Activated T-cell treated with anti-CD3 and anti-CD28 coated beads for 48 hours (primary cell): ENCODE measurements at places on chromosomes 7 and 10.

- DNase-seq = no peak
Measured at GRCh38 chr7:78063758-78064157, 265.2 kb downstream of the PHTF2 start.

- no peak for DNase-seq
Measured at GRCh38 chr10:59536167-59537014, 173.3 kb downstream of the SLC16A9 start.

- DNase-seq = no peak
Measured at GRCh38 chr7:105277341-105277740, 111.4 kb downstream of the SRPK2 start.

DNA sequence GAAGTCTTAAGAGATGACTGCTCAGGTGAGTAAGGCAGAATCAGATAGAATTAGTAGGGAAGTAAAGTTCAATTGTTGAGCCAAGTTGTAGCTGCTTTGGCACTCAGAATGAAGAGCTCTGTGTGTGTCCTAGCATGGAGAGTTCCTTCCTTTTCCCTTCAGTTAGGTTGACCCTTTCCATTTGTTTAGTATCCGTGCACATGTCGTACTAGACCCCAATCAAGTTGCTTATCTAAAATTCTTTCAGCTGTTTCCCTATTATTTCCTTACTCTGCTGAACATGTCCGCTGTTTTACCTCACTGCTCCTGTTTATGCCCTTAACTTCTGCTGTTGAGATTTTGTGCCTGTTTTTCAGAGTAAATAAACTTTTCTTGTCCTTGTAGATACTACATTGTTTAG, 13.3 kb downstream of the ZNF655 start:
- DNase-seq = no peak

- DNase-seq = no peak
Measured at GRCh38 chr10:119176166-119176565, 2.4 kb downstream of the PRDX3 start.

DNA sequence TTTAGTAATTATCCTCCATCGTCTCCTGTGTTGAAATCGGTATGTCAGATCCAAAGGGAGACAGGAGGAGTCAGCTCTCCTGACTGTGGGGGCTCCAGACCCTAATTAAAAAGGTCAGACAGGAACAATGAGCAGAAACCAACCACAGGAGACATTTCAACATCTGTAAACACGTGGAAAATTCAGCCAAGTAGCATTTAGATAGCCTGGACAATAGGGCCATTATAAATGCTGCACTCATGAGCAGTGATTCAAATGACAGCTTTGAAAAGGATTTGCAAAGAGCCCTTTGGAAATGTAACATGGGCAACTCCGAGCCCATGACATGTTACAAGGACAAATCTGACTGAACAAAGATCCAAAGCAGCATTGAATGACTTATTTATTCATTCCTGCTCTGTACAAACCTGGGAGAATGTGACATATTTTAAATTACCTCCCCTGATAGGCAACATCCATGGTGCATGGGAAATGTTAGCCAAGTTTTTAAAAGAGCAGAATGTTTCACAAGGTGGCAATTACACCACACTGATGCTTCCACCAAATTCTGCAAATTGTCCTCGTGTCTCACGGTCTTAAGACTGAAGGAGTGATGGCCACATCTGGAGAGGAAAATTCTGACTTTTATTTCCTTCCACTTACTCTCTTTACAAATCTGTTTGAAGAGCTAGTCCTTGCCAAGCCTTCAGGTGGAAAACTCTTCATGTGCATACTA, 113.3 kb upstream of the KMT2E start:
- DNase-seq = no peak

- peak; percentile 83 for DNase-seq
Measured at GRCh38 chr10:31928549-31929260, at the start of gene ARHGAP12. Gene ARHGAP12, minus strand, starts transcription at chr10:31928831. Its CDS starts 19,976 bp downstream, at chr10:31908855.

- no peak for DNase-seq
Measured at GRCh38 chr7:70942791-70943190, 189.2 kb upstream of the GALNT17 start.

DNA sequence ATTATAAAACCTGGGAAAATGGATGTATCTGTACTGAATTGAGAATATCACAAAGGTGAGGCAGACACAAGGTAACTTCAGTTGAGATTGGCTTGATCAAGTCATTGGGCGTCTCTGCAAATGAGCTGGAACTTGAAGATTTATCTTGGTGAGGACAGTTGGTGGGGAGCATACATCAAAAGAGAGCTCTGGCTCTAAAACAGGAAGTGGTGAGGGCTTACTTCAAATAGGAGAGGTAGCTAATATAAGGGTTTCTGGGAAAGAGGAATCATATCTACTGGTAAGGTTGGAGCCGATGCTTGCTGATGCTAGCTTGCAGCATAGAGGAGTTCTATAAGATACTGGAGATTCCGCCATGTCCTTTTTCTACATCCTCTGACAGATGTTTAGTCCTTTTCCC, 39.9 kb upstream of the FGL2 start:
- no peak for DNase-seq

DNA sequence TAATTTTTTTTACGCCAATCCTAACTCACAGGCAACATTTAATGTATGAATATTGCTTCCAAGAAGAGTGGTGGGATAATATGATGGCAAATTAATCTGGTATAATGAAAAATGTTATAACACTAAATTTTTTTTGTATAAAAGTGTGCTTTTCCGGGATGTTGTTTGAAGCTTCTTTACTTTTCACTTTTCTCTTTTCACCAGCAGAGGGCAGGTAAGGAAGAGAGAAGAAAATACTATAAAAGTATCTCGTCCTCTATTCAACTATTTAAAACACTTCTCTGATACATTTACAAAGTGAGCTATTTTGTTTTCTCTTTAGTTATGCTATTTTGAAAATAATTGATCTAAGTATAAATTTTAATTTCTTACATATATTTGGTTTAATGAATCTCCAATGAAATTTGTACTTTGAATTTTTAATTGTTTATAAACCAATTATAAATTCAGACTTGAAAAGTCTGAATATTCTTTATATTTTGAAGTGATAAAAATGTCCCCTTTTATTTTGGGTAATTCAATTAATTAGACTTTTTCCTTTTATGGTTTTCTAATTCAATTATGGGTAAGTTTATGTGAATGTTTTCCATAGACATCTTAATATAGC, 20.7 kb upstream of the CFTR start:
- no peak for DNase-seq

DNA sequence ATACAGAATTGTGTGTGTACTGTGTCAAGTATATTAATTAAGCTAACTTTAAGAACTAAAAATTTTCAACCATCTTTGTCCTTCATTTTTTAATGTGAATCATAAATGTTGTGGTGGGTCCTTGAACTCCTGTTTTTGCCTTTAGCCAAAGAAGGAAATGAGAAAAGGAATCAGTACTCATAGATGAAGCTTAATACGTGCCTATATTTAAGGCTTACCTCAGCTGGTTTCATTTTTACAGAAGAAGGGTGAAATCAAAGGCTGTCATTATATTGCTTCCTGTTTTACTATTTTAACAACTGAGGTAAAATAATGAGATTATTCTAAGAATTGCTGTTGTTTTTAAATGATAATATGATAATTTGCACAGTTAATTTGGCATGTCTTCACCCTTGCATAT, 6.3 kb upstream of the SNX13 start:
- DNase-seq = no peak

GRCh38 chr7:73827567-73828106, 3.2 kb upstream of the CLDN4 start:
- no peak for DNase-seq

DNA sequence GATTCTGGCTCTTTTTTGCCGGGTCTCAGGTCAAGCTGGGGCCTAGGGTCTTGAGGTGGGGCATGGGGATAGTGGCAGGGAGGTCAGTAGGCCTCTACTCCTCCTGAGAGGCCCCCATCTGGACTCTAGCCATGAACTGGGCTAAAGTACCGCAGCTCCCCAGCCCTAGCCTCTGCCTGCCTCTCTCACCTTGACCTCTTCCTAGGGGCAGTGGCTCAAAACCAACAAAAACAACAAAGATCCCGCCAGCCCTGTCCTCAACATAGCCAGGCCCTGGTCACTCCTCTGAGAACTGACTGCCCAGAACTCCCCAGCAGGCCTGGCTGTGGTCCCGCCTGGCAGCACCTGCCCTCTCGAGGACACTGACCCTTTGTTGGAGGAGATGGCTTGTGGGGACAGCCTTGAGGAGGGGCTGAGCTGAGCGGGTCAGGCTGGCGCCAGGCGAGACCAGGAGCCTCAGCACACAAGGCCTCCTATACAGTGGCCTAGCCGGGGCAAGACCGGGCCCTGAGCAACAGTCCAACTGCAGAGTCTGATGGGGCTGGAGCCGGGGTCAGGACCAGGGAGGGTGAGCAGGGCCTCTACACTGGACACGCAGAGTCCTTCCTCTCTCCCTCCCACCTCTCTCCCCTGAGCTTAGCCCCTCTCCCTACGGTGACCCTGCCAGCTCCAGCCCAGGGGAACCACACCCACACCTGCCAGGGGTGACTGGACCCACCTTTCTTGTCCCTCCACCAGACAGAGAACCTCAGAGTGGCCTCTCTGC, 11.6 kb upstream of the PPIF start:
- no peak for DNase-seq

GRCh38 chr10:60384708-60385398, 4.8 kb downstream of the ANK3 start:
- no peak for DNase-seq

- no peak for DNase-seq
Measured at GRCh38 chr7:76069238-76069638, 21.3 kb downstream of the MDH2 start.

GRCh38 chr7:35280902-35281301, 27.0 kb upstream of the TBX20 start:
- DNase-seq = no peak

GRCh38 chr7:149625340-149625946, 127.8 kb upstream of the ZNF746 start:
- DNase-seq = peak; percentile 57
